Endodermal cell (in vitro differentiated cells): ENCODE measurements at places on chromosomes 4 and X. TPM values are rescaled to one million over a fixed set of nuclear protein-coding genes. Genes with fewer than 3 reads are reported as not detected.

The SPACA5 gene
- not detected in 3 replicates for total RNA-seq

DNA sequence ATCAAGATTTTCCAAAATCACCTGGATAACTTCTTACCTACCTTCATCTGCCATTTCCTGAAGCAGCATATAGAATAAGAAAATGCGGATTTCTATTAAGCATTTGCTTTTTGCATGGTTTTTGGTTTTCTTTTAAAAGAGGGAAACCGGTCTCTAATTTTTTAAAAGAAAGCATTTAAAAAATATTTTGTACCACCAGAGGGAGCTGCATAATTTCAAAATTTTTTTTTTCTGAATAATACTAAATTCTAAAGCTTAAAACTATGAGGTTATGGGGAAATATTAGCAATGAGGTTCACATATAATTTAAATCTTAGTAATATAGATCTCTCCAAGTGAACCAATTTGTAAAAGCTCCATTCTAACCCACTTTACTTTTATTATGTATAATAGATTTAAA lies 137.7 kb upstream of the TENT5D start:
- no peak for DNase-seq

GRCh38 chrX:128992107-128992971 lies 531.0 kb downstream of the SMARCA1 start:
- peak; percentile 71 for DNase-seq

The FHIP1A gene
- 29.2 to 81.0 TPM (median 33.2 TPM) in 3 replicates for total RNA-seq

- DNase-seq: no peak
These were observed 50.3 kb upstream of the GEMIN8 start for GRCh38 chrX:14079891-14080430.

The CENPC gene
- total RNA-seq: 22.2 and 22.9 TPM in 2 replicates

The STOX2 gene
- 12.7 and 13.1 TPM in 2 replicates for total RNA-seq

GRCh38 chr4:124019749-124020549 lies 623.4 kb downstream of the SPRY1 start:
- no peak for DNase-seq

The TMEM35A gene
- total RNA-seq: 0.75 and 0.79 TPM in 2 replicates

GRCh38 chr4:20251796-20252655 lies at the start of gene SLIT2:
Gene SLIT2 (plus strand): TSS chr4:20251905. CDS start chr4:20253816, 1,911 bp downstream.
- DNase-seq: peak; percentile 96

The NKX6-1 gene
- total RNA-seq: not detected in 2 replicates

GRCh38 chr4:1718095-1718850 lies 2.9 kb downstream of the TMEM129 start:
- no peak for DNase-seq
